ENCODE measurements at places on chromosomes 3 and 15.
A peak's percentile ranks its signal among the peaks of the same experiment; 100 is the strongest.

DNA sequence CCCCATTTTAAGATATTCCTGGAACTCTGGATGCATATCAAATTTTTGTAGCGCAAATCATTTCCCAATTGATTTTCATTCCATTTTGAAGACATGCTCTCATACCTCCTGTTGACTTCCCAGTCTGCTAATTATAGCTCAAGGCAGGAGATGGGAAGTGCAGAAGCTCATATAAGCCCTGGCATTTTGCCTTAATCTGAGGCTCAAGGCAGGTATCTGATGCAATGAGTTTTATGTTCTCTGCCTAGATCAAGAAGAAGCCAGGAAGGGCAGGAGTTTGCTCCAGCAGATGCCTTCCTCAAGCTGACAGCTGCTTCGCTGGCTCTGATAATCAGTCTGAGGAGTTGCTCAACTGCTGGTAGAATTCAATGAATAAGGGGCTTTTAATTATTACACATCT lies 65.6 kb upstream of the NEDD4 start:
- DNase-seq = no peak

DNA sequence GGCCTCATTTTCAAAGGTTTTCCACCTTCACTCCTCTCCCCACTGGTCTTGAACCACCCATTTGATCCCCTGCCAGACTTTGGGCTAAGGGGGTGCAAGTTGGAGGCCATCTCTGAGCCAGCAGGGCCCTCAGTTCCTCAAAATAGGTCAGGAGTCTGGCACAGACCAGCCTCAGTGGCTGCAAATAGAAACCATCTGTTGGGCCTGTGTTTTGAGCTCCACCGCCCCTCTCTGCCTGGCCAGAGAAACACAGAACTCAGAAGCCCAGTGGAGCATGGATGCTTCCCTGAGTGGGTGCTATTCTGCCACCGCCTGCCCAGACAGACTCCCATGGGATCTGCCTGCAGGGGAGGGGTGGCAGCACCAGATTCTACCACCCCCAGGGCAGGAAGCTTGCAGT lies 56.3 kb downstream of the CORO2B start:
- DNase-seq = no peak

GRCh38 chr3:45842851-45843625 lies 1.1 kb upstream of the LZTFL1 start:
- DNase-seq = no peak

DNA sequence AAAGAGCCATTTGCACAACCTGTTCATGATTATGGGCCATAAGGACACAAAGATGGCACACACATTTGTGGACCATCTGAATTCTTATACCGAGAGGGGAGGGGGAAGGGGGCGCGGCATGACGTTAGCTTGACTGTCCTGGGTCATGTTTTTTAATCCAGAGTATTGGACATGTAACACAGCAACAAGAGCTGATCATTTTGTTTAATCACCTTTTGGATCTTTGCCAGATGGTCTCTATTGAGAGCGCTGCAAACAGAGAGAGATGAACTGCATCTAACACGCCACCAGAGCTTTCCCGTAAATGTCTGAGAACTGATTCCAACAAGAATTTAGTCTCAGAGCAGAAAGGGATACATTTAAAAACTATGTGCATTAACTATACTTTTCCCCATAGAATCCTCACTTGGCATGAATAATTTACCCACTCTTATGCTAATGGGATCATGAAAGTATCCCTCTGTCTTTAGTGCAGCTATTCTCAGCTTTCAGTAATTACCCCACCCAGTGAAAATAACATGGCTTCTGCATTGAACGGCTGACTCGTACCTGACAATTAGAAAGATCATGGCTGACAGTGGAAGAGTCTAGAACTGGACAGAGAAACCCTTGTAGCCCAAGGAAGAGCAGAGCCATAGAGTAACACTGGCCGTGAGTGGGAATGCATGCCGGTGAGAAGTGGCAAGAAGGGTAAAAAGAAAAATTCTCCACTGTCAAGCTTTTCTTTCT lies 22.6 kb downstream of the MEIS2 start:
- peak; percentile 50 for DNase-seq

GRCh38 chr3:139231555-139232281 lies 112.1 kb upstream of the MRPS22 start:
- no peak for DNase-seq

DNA sequence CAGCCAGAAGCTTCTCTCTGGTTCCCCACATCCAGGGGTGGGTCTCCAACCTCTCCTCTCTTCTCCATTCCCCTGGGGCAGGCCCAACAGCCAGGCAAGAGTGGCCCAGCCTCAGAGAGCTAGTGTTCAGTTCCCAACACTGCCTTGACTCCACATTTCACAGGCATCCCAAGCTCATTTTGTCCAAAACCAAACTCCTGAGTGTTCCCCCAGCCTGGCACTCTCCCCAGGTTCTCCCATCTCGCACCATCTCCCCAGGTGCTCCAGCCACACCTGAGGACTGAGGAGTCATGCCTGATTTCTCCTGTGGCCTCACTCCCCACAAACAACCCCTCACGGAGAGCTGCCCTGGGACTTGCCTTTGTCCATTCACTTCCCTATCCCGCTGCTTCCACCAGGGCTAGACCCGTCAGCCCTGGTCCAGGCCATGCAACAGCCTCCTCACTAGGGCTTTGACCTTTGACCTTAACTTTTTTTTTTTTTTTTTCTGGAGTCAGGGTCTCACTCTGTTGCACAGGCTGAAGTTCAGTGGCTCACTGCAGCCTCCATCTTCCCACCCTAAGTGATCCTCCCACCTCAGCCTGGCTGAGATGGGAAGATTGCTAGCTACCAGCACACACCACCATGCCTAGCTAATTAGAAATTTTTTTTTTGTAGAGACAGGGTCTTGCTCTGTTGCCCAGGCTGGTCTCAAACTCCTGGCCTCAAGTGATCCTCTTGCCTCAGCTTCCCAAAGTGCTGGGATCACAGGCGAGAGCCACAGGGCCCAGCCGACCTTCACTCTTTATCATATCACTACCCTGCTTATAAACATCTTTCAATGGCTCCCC lies 3.9 kb upstream of the CSK start:
- no peak for DNase-seq

DNA sequence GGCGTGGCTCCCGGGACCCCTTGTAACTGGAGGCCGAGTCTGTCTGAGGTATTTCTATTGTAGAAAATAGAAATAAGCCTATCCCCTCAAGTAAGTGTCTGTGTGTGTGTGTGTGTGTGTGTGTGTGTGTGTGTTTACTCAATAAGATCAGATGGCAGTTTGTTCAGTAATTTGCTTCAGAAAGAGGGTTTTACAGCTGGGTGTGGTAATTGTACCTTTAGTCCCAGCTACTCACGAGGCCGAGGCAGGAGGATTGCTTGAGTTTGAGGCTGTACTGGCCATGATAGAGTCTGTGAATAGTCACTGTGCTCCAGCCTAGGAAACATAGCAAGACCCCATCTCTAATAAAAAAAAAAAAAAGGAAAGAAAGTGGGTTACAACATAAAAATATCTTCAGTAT lies 8.7 kb downstream of the SPINT1 start:
- DNase-seq = no peak

DNA sequence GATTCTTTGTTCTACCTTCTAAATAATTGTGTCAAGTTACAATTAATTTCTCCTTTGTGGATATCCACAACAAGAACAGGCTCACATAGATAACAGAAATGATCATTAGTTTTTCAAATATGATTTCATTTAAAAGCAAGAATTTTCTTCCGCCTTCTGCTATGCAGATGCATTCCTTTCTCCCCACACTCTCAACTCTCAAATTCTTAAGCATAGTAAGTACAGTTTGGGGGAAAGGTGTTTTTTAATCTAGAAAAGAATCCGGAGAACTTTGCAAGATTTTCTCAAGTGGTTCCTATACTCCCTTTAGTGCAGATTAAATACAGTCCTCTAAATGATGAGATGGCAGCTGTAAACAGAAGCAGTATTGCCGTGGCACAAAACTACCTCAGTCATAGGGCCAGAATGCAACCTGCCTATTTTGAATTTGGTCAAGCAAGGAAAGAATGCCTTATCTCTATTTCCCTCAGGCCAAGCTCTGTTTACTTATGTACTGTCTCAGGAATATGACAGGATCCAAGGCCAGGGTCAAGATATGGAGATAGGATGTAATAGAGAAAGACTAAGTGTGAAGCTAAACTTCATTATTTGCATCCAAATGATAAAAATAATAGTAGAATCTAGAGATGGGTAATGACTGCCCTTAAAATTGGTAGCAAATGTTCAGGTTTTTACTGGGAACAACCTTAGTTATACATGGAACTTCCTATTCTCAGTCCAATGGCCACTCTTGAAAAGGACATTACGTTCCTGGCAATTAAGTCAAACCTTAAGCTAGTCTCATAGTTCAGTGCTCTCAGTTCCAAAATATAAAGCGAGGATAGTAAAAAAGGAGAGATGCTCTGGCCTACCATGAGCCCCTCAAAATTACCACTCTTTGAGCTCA lies 77.3 kb upstream of the PHLDB2 start:
- no peak for DNase-seq

- no peak for DNase-seq
These were observed 223.8 kb downstream of the ADAMTS9 start for GRCh38 chr3:64463981-64464380.

- peak; percentile 39 for DNase-seq
These were observed 5.5 kb upstream of the CFAP100 start for GRCh38 chr3:126389112-126389793.

- no peak for DNase-seq
These were observed 234.4 kb upstream of the TMC3 start for GRCh38 chr15:81608309-81608829.

- no peak for DNase-seq
These were observed 64.8 kb downstream of the RBMS3 start for GRCh38 chr3:29345516-29346300.

DNA sequence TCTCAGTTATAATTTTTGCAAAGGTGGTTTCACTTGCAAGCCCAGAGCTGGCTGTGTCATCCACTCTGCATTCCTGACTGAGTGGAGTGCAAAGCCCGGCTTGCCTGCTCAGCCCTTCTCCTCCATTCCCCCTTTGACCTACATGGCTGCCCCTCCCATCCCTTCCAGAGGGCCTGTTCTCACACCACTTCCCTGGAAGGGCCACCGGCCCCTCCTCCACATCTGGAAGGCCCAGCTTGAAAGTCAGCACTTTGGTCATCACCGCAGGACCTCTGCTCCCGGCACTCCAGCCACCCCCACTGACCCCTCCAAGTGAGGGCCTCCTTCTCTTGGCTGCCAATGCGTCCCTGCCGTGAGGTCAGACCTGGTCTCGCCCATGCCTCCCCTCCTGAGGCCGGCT lies 74.1 kb upstream of the RNF7 start:
- DNase-seq = no peak

- peak; percentile 7 for DNase-seq
These were observed 665 bp downstream of the GATM start for GRCh38 chr15:45377609-45378148.

GRCh38 chr3:109803274-109803673 lies 465.9 kb upstream of the DPPA4 start:
- DNase-seq = no peak

DNA sequence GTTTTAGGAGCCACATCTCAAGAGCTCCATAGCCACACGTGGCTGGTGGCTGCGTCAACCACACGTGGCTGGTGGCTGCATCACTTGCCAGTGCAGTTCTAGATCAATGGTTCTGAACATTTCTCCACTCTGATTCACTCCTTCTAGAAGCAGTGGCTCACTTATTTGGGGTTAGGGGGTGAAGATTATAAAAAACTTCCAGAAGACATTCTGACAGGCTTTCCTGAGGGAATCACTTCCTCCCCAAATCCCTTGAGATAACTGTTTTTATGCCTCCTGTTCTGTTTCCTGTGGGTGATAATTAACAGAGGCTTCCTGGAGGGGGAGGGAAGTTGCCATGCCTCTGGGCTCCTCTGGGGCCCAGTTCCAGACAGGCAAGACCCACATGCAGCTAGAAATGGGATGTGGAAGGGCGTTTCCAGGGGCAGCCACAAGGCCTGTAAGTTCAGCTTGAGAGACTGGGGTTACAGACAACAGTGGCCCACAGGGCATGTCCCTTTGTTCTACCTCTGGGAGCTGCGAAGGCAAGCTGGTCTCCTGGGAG lies 23.6 kb downstream of the HEG1 start:
- DNase-seq = no peak

GRCh38 chr3:187856555-187856954 lies 111.3 kb upstream of the BCL6 start:
- DNase-seq = no peak

- DNase-seq = no peak
These were observed 52.8 kb downstream of the UBE3A start for GRCh38 chr15:25385986-25386385.

GRCh38 chr3:64685800-64686445 lies 1.9 kb downstream of the ADAMTS9 start:
- peak; percentile 36 for DNase-seq

GRCh38 chr3:173411375-173411973 lies 13.9 kb downstream of the NLGN1 start:
- peak; percentile 39 for DNase-seq

- no peak for DNase-seq
These were observed 207.9 kb upstream of the GADL1 start for GRCh38 chr3:31102196-31102879.

DNA sequence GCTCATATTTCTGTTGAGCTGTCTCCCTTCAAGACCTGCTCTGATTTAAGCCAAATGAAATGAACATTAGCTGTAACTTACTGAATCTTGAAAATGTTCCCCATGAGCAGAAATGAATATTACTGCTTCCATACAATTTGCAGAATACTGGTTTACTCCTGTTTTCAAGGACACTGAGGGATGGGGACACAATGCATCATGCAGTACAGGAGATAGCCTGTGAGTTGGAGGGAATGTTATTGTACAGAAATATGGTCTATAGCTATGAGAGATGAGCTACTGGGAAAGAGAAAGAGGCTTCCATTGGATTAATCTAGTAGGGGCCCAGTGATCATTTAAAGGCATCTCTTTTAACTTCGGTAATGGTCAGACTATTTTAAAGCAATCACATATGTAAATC lies 798.2 kb downstream of the GRM7 start:
- DNase-seq = no peak

GRCh38 chr3:54214845-54215244 lies 92.5 kb downstream of the CACNA2D3 start:
- DNase-seq = no peak

GRCh38 chr3:154013736-154014135 lies 107.5 kb upstream of the ARHGEF26 start:
- DNase-seq = no peak

DNA sequence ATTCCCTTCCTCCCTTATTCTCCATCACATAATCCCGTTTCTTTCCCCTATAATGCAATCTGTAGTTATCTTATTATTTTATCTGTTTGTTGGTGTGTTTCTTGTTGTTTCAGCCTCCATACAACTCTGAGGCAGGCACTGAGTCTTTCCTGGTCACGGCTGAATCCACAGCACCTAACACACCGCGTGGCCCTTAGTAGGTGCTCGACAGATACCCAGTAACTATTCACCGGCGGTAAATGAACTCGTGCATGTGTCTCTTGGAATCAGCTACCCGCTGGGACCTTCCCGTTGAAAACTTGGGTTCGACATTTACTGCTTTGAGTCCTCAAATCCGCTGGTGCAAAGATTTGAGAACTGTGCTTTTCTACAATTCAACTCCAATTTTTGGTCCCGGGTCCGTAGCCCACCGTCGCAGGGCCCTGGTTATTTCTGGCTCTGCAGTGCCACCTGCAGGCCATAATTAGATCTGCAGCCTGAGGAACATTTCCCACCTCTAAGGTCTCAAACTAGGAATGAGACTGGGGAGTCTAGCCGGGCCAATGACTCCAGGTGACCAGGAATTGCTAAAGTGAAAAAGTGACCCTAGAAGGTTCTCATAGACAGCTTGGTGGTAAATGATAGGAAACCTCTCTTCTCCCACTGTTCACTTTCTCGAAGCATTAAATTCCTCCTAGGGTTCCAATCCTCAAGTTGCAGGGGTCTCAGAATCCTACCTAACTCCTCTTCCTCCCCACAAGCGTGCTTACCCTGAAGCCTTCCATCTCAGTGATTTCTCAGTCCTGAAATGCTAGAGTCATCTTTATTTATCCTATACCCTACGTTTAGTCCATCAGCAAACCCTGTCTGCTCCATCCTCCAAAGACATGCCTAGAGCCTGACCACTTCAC lies 40.0 kb upstream of the TRH start:
- peak; percentile 14 for DNase-seq
